ENCODE measurements at places on chromosomes 5 and 9.

DNA sequence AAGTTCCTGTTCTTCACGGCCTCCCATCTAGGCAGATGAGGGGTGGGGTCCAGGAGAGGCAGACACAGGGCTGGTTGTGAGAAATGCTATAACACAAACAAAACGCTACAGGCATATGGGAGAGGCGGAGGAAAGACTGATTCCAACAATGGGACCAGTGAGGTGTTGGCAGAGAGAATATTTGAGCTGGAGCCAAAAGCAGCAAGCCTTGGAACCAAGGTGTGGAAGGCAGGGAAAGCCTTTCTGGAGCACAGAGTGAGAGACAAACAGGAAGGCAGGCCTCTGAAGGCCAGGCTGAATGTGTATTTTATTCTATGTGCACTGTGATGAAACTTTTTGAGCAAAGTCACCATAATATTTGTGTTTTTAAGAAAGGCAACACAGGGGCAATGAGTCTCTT, 2.9 kb downstream of the ATPSCKMT start:
- no peak for DNase-seq

DNA sequence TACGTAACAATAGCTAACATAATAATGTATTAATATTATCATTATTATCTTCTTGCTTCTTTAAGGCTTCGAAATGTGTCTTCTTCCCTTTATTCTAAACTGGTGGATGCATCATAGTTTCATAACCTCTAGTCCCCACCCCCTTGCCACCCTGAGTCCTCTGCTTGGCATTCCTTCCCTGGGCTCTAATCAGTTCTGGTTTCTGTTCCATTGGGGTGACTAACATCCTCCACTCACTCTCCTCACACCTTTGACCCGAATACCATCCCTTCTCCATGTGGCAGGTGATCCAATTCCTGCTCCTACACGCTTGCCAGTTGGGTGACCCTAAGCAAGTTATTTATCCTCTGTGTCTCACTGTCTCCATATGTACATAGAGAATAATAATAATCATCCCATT, 286.1 kb downstream of the TRPM3 start:
- DNase-seq = no peak

GRCh38 chr5:64166201-64166959, 737 bp downstream of the RNF180 start:
- no peak for DNase-seq

DNA sequence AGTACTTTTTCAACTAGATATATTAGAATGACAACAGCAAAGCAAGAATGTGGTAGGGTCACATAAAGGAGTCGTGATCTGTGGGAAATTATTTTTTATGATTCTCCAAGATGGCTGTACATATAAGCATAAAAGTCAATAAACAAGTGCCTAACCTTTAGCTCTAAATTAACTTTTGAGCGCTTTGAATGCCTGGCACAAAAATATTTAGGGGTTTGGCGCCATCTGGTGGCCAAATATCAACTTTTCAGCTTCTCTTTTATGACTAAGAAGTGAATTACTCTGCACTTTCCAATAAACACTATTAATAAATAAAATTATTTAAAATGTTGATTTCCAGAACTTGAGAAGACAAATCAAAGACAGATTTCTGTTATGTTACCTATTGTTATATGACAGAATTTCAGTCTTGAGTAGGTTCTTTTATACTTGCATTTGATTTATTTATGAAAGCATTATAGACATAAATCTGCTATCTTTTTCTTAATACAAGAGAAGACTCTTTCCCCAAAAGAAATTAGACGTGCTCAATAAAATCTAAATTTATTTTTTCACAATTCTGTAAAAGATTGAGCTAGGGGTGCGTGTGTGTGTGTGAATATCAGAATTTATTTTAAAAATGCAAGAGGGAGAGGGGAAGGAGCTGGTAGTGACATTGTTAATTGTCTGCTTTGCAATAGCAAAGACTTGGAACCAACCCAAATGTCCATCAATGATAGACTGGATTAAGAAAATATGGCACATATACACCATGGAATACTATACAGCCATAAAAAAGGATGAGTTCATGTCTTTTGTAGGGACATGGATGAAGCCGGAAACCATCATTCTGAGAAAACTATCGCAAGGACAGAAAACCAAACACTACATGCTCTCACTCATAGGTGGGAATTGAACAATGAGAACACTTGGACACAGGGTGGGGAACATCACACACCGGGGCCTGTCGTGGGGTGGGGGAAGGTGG, 36.7 kb upstream of the ARRDC3 start:
- no peak for DNase-seq

DNA sequence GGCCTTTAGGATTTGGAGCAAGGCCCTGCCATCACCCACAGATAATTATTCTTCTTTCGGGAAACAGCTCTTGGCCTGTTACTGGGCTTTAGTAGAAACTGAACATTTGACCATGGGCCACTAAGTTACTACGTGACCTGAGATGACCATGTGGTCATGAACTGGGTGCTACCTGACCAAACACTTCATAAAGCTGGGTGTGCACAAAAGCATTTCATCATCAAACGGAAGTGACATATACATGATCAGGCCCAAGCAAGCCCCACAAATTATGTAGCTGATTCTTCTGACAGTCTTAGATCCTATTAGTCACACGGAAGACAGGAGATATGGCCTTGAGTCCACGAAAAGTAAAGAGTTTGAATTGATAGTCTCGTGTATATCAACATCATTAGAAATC, 130.9 kb upstream of the FBN2 start:
- DNase-seq = no peak

GRCh38 chr9:91374939-91375338, 13.2 kb upstream of the AUH start:
- no peak for DNase-seq

All from cortex of kidney (tissue), 1 donor.